ENCODE measurements at places on chromosomes 5 and 9.

GRCh38 chr9:21056931-21057330 lies 20.8 kb downstream of the IFNB1 start:
- DNase-seq, result no peak

- DNase-seq, result no peak
Observed at GRCh38 chr9:16688814-16689213, 181.7 kb downstream of the BNC2 start.

DNA sequence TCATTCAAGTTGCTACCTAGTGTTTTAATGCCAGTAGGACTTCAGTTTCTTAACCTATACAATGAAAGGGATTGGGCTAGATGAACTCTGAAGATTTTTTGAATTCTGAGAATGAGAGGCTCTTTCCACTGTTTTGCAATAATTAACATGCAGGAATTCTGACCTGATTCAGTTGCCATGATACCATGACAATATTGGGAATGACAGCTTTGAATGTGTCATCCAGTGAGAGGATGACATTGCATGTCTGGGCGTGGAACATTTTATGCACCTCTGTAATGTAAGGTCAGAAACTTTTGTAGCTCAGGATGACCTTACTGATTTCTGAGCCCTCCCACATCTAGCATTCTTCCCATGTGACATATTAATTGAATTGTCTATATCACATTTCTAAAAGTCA lies 30.6 kb upstream of the SPINK5 start:
- no peak for DNase-seq

- no peak for DNase-seq
Observed at GRCh38 chr9:135095470-135096407, 8.3 kb downstream of the OLFM1 start.

DNA sequence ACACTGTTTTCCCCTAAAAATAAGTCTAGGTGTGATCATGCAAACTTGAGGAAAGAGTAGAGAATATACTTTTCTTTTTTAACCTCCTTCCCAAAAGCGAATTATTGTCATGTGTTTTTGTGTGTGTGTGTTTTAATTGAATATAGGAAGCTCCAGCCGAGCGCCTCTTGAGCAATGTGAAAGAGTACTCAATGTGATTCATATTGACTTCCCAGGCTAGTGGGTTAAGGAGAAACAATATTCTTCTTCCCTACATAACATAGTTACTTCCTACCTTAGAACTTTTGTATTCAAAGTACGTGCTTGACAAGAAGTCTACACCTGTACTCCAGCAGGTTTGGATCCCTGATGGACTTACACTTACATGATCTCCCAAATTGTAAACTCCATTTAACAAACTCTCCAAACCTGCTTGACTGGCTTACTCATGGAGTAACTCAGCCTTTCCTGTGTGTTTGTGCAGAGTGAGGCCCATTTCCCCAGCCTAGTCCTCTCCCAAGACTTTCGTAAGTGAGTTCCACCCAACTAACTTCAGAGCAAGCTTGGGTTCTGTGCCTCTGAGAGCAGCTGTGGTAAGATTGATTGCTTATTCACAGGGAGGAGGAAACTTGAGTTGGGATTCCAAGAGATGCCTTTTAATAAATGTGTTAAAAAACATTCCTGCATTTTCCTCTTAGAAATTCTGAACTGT lies 9.3 kb downstream of the SLC28A3 start:
- no peak for DNase-seq

DNA sequence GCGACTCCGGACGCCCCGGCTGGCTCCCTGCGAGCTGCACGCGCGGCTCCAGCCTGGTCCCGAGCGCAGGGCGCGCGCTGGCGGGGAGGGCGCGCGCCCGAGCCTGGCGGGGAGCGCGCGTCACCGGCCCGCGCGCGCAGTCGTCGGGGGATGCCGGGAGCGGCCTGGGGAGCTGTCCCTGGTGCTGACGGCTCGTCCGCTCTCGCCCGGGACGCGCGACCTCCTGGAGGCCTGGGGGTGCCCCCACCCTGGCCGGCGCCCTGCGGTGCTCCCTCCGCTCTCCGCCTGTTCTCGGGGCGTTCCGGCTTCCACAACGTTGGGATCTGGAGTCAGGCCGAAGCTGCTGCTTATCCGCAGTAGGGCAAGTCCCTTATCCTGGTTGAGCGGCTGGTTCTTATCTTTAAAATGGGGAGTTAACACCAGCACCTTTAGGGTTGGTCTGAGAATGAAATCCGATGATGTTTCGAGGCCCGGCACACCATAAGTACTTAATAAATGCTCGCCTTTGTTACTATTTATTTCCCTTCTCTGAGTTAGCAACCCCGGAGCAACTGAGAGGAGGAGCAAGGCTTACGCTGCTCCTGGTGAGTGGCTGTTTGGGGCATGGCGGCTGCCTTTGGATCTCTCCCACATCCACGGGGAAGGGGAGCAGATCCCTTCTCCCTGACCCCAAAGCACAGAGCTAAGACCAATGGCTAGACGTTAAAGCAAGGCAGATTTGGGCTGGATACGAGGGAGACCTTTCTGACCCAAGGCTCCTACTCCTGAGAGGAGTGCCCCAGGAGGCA lies at the start of gene FAM163B:
Gene FAM163B, minus strand, starts transcription at position 79 of the 788 bp plus-strand sequence. CDS start 29,166 bp downstream, outside the sequence.
- no peak for DNase-seq

DNA sequence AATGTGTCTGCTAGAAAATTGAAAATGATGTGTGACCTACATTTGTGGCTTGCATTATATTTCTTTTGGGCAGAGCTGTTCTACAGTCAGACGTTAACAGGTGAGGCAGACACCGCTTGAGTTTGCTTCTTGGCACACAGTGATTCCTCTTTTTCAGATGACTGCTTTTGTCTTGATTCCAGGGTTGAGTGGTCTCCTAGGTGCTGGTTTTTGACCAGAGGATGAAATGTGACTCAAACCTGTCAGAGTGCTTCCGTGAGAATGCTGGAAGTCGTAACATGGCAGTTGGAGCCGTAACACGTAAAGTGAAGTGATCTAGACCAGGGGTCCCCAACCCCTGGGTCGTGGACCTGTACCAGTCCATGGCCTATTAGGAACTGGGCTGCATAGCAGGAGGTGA lies 28.3 kb upstream of the NDFIP1 start:
- no peak for DNase-seq

- no peak for DNase-seq
Observed at GRCh38 chr9:27089706-27090105, 19.3 kb upstream of the TEK start.

- DNase-seq, result no peak
Observed at GRCh38 chr5:34564710-34565235, 91.4 kb upstream of the RAI14 start.

- DNase-seq, result no peak
Observed at GRCh38 chr9:72254901-72255545, 105.8 kb downstream of the GDA start.

GRCh38 chr5:132076202-132076830 lies 2.7 kb downstream of the CSF2 start:
- DNase-seq, result no peak

DNA sequence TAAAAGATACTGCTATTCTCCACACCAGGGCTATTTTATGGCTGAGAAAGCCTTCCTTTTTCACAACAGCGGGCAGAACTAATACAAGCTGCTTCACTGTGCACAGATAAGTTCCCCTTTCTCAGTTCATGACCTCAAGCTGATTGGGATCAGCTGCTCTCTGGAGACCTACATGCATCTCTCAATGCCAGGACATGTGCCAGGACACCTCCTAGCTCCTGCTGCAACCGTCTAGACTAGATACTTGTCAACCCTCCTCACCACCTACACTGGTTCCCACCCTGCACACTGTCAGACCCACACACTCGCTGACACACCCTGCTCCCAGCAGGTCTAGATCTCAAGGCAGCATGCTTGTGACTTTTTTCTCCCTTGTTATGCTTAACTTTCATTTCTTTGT lies 39.8 kb downstream of the STARD4 start:
- DNase-seq, result no peak

DNA sequence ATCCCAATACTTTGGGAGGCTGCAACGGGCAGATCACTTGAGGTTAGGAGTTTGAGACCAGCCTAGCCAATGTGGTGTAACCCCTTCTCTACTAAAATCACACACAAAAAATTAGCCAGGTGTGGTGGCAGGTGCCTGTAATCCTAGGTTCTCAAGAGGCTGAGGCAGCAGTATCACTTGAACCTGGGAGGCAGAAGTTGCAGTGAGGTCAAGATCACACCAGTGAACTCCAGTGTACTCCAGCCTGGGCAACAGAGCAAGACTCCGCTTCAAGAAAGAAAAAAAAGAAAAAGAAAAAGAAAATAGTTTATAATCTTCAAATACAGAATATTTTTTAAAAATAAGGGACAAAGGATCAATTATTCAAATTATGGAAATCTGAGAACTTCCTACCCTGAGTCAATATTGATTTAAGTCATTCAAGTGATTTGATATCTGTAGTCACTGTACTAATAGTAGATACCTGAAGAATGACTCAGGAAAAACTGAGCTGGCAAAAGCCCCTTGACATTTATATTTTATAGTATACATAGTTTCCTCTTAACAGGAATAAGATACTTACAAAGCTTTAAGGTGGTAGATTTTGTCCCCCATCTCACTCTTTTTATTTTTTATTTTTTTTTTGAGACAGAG lies 61.8 kb downstream of the PTBP3 start:
- DNase-seq, result no peak

GRCh38 chr9:93207326-93207814 lies 23.4 kb downstream of the WNK2 start:
- peak; percentile 59 for DNase-seq

- no peak for DNase-seq
Observed at GRCh38 chr5:57277085-57277484, 103.2 kb downstream of the GPBP1 start.

GRCh38 chr9:125538092-125538473 lies 168.9 kb downstream of the MAPKAP1 start:
- DNase-seq, result no peak

DNA sequence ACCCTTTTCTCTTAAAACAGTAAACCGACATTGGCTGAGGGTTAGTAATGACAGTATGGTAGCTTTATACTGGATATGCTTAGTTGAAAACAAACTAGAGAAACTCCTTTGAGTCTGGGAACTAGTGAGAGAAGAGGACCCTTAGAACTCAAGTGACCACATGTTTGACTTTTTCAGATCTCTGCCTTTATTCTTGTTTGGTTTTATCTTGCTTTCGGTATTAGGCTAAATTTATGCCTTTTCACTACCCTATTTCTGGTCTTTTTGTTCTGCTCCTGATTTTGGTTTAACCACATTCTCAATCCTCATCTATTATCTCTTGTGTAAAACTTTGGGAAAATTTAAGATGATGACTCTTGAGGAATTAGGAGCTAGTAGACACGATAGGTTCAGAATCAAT lies 11.0 kb downstream of the SNAPC3 start:
- DNase-seq, result no peak

DNA sequence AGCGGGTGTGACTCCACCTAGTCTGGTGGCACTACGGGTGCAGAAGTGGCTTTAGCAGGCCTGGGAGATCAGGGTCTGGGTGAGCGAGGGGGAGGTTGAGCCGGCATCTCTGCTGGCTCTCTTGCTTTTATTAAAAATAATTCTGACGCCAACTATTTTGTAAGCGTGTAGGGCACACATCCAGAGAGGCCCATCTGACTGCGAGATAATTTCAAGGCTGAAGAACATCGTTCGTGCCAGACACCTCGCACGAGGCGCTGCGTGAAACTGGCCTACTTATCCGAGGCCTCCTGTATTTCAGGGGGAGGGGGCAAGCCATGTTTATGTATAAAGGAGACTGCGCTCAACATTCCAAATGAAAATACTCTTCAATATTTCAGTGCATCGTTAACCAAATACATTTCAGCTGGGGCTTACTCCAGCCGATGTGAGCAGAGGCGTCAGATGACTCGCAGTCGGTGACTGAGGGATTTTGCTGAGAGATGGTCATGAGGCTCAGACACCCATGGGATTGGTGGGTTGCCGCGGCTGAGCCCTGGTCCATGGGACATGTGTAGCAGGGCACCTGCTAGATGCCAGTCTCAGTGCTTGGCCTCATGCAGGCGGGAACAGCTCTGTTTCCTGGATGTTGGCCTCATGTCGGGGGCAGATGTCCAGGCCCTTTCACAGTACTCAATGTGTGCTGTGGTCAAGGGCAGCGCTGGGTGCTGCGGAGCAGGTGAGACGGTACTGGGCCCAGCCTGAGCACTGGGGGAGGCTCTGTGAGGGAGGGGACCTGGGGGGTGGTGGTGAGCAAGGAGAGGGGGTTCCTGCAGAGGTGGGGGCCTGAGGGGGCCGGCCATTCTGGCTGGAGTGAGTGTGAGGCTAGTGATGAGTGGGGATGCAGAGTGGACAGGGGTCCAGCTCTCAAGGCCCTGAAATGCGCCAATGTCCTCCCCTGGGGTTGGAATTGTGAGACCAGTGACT lies 201.5 kb downstream of the DAB2IP start:
- DNase-seq, result no peak

DNA sequence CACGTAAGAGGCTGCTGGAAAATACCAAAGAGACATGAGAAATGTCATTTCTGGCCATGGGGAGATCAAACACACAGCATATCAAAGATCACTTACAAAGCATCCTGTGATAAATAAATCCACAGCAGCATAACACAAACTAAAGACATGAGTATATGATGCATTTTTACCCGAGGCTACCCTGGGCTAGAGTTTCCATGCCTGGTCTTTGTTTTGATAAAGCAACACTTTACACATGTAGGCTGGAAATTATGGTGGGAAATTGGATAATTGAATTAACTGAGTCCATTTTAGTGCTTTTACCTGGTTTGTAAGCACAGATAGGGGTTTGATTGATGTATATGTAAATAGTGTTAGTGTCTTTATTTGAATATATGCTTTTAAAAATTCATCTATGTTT lies 288.4 kb downstream of the AOPEP start:
- DNase-seq, result no peak

DNA sequence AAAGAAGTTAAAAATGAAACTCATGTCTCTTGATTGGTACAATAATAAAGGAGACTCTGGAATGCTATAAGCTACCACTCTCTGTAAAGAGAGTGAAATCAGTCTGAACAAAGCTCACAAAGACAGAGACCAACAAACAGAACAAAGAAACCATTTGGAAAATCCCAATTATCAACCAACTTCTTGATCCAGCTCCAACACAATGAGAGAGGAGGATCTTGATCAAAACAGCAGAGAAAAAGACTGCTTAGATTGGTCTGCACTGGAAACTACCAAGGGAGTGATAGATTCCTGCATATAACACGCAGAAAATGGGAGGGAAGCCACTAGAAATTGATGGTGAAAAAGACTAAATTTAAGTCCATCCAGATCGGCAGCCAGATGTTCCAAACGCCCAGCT lies 23.1 kb upstream of the RNF38 start:
- DNase-seq, result no peak

GRCh38 chr5:76561959-76562358 lies 61.2 kb downstream of the F2RL2 start:
- DNase-seq, result no peak

GRCh38 chr9:114743446-114743845 lies 61.5 kb upstream of the TEX48 start:
- no peak for DNase-seq

- no peak for DNase-seq
Observed at GRCh38 chr5:83911367-83911919, 190.8 kb upstream of the HAPLN1 start.

DNA sequence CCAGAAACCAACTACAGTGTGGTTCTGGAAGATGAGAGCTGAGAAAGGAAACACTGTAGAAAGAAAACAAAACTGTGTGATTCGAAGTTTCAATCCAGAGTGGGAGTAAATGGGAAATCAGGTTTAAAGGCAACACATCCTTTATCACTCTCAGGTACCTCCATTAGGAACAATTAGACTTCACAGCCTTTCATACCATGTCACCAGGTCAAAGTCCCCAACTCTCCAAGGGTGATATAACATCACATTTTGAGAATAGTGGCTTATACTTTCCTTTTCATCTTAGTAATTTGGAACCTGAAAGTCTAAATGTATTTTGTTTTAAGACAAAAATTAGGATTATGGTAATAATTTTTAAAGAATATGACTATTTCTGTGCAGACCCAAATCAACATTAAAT lies 194.9 kb upstream of the WWC1 start:
- DNase-seq, result no peak

GRCh38 chr9:38412751-38413150 lies 11.5 kb downstream of the IGFBPL1 start:
- DNase-seq, result no peak
